Effector memory CD8-positive, alpha-beta T cell (primary cell): ENCODE measurements at places on chromosomes 13 and 19.

DNA sequence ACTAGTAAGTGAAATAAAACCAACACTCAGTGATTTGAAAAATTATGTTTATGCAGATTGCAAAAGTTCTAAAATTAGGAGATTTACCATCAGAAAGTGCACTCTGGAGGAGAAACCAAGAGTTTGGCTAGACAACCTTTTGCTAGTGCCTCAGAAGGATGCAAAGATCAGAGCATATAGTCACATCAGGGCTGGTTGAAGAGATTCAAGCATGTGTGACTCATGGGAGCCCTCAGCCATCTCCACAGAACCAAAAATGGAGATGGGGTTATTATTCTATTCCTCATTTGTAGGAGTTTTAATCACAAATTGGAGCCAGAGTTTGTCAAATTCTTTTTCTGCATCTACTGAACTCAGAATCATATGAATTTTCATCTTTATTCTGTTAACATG lies 32.9 kb upstream of the OXGR1 start:
- no peak for DNase-seq

DNA sequence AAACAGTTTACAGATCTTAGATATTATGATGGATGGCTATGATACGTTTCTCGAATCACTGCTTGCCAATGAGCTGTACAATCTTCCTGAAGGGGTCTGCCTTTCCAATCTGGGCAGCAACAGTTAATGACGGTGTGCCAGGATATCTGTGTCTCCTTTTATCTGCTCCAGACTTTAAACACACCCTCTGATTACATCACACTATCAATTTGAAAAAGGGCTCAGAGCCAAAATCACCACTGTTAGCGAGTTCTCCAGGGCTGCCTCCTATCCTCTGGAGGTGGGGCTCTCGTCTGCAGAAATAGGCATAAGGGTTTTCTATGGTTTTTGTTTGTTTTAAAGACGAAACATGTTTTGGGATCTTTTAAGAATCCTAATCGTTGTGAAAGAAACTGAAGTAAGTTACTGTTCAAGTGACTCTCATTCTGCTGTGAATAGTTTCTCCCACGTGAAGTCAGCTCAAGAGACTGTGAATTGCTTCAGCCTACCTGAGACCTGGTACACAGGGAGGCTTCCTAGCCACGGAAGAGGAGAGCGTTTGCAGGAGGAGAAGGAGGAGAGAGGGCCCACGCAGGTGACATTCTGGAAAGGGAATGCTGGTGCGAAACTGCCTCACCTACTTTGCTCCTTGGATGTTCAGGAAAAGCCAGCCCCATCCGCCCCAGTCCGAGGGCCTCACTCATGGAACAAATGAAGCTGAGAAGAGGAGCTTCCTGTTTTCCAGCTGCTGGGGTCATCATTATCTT lies 15.2 kb upstream of the GJA3 start:
- DNase-seq, result no peak

DNA sequence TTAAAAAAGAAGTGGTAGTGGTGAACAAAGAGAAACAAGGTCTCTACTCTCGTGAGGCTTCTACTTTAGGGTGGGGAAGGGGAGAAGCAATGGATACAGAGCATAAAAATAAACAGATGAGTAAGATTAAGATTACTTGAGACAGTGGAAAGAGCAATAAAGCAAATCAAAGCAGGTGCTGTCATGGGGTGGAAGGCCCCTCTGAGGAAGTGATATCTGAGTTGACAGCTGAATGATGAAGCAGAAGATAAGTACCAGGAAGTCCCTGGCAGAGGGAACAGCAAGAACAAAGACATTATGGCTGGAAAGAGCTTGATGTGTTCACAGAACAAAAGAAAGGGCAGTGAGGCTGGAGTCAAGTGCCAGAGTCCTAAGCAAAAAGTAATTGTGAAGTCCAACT lies 221.8 kb downstream of the ENOX1 start:
- no peak for DNase-seq

- no peak for DNase-seq
Measured at GRCh38 chr19:57242821-57243220, 2.4 kb downstream of the ZNF805 start.

GRCh38 chr19:34734537-34735103 lies 577 bp downstream of the ZNF181 start:
- DNase-seq, result no peak

GRCh38 chr13:86760620-86761019 lies 910.6 kb upstream of the SLITRK5 start:
- no peak for DNase-seq

DNA sequence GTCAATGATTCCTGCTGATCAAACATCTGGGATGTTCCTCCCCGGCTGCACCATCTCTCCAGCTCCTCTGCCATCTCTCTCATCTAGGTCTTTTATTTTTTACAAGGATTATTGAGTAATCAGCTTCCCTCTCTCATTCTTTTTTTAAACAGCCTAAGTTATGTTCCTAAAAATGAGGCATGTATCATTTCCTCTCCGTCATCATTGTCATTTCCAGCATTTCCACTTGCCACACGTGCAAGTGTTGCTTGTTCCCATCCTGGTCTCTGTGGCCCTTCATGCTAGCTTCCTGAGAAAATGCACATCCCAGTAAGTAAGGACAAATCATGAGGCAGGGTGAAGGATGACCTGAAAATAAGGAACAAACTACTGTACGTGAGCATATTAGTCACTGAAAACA lies 102.7 kb upstream of the POSTN start:
- DNase-seq, result no peak

- DNase-seq, result no peak
Measured at GRCh38 chr13:47146136-47146535, 249.3 kb upstream of the HTR2A start.

DNA sequence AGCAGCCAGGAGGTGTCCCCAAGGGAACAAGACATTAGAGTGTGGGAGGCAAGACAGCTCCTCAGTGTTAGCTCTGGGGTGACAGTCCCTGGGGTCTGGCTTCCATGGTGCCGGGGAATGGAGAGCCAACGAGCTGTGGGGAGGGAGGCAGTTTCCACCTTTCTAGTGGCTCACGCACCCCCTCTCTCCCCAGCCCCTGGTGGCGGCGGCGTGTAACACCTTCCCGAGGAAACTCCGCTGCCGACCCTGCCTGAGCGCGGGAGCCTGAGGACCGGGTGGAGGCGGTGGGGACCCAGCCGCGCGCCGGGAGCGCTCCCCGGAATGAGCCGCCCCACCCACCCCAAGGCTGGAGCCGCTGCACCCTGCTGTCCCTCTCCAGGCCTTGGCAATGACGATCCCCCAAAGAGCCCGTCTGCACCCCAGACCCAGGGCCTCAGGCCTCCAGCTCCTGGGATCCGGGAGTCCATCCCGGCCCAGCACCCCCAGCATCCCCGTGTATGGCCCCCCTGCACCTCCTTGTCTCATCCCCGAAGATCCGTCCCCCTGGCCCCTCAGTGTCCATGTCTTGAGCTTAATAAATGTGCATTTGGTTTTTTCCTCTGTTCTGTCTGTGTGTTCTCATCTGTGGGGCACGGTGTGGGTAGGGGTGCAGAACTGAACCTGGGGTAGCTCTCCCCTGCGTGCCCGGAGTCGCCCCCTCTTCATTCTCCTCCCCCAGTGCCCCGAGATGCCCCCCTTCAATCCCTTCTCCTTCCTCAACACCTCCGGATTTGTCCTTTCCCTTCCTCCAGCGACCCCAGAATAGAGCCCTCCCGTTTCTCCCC lies 622 bp upstream of the FXYD5 start:
- peak; percentile 62 for DNase-seq

GRCh38 chr13:94947392-94947791 lies 235.0 kb upstream of the SOX21 start:
- DNase-seq, result no peak

GRCh38 chr19:38277549-38277948 lies 13.2 kb downstream of the SPINT2 start:
- DNase-seq, result no peak

DNA sequence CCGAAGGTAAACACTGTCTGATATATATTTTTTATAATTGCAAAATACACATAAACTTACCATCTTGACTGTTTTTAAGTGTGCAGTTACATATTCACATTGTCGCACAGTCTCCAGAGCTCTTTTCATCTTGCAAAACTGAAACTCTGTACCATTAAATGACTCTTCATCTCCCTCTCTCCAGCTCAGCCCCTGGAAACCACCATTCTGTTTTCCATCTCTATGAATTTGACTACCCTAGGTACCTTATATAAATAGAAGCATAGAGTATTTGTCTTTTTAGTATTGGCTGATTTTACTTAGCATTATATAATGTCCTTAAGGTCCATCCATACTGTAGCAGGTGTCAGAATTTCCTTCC lies 45.8 kb downstream of the LRCH1 start:
- DNase-seq, result no peak

GRCh38 chr19:19110410-19111135 lies 27.7 kb downstream of the TMEM161A start:
- no peak for DNase-seq

DNA sequence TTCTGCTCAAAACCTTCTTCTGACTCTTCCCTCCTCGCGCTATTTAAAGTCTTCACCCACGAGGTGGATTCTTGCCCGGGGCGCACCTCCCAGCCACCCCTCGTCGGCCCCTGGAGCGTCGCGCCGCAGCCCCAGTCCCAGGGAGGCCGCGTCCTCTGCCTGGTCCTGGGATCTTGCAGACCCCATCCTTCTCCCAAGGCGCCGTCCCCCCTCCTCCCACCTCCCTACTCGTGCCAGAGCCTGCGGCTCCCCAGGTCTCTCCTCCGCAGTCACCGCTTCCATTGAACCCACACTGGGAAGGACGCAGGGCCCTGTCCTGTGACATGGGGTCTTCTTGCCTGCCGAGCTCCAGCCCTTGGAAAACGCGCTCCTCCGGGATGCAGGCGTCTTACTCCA lies 486 bp downstream of the ZNF808 start:
- DNase-seq, result no peak

DNA sequence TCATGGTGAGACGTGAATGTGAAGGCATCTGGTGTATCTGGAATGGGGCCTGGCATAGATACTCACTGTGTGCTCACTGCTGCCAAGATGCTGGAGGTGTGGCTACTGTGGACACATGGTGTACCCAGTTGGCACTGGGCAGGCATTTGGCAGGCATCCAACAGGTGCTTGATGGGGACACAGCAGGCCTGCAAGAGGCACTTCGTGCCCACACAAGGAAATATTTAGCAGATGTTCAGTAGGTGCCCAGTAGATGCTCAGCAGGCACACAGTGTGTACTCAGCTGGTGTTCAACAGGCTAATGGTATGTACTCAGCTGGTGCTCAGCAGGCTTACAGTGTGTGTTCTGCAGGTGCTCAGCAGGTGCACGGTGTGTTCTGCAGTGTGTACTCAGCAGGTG lies 14.2 kb downstream of the CRTC1 start:
- no peak for DNase-seq

DNA sequence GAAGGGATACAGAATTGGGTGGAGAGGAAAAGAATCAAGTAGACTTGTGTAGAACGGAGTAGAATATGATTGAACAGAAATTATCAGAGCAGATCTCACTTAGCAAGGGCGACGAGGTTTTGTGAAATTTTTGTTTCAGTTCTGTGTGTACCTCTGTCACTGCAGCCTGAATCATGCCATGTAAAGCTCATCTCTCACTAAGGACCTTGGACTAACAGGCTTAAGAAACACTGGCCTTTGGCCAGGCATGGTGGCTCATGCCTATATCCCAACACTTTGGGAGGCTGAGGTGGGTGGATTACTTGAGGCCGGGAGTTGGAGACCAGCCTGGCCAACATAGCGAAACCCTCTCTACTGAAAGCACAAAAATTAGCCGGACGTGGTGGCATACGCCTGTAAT lies 62.6 kb downstream of the MYH14 start:
- no peak for DNase-seq

DNA sequence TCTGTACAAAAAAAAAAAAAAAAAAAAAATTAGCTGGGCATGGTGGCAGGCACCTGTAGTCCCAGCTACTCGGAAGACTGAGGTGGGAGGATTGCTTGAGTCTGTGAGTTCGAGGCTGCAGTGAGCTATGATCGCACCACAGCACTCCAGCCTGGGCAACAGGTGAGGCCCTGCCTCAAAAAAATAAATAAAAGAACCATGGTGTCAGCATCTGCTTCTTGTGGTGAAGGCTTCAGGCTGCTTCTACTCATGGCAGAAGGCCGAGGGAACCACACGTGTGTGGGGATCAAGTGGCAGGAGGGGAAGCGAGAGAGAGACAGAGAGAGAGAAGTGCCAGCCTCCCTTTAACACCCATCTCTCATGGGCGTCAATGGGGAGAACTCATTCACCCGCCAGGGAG lies 13.5 kb downstream of the BCL3 start:
- no peak for DNase-seq

- no peak for DNase-seq
Measured at GRCh38 chr13:58324161-58324560, 692.6 kb downstream of the PCDH17 start.

- no peak for DNase-seq
Measured at GRCh38 chr13:113650731-113651148, 7.3 kb downstream of the ATP4B start.

- no peak for DNase-seq
Measured at GRCh38 chr19:5231857-5232678, 108.5 kb downstream of the PTPRS start.

GRCh38 chr19:13085666-13086065 lies 17.0 kb downstream of the LYL1 start:
- DNase-seq, result no peak

DNA sequence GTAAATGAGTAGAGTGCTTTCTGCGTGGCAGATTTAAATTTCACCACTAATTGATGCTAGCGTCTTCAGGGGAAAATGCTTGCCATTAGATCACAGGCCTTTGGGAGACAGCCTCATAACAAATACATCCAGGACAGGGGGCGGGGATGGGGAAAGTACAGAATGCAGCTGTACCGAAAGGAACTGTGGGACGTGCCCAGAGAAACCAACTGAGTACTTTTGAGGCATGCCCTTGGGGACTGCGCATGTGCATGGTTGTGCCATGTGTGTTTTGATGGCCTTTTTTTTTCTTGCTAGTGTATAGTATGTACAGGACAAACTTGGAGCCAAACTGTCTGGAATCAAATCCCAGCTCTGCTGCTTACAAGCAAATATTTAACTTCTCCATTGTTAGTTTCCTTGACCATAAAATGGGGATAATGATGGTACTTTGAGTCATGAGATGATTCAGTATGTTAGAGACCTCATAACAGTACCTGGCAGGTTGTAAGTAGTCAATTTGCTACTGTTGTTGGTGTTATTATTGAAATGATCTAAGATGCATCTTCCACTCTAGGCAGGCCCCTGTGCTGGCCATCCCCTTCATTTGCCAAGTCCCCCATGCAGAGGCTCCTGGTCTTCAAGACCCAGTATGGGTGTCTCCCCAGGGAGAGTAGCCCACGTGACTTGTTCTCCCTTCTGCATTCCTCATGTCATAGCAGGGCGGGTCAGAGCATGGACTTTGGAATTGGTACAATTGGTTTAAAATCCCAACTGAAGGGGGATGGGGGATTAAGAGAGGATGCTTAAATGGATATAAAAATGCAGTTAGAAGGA lies 68.3 kb upstream of the NPAS1 start:
- no peak for DNase-seq
